ENCODE measurements at places on chromosomes 2 and 18. TPM values are rescaled to one million over a fixed set of nuclear protein-coding genes. Genes with fewer than 3 reads are reported as not detected.
A peak's percentile ranks its signal among the peaks of the same experiment; 100 is the strongest.

DNA sequence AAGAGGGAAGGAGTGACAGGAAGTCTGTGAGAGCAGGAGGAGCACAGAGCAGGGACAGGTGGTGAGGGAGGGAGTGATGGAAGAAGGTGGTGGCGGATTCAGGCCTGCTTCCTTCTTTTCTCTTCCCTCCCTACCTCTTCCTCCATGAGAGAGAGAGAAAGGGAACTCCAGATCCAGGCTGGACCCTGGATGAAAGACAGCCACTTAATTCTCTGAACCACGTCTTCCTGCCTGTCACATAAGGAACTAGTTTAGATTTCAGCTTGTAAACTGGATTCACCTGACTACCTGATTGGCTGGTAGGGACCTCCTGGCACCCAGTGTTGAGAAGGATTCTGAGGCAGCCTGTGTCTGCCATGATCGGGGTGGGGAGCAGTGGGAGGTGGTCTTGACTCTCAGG lies 48.9 kb downstream of the PAX8 start:
- H3K4me3 ChIP-seq = no peak overlapping the region
- no peaks in the 10 kb centered on the region for H3K36me3 ChIP-seq
- H3K27ac ChIP-seq = no peak overlapping the region
- no peaks in the 10 kb centered on the region for H3K27me3 ChIP-seq
- peaks cover 12% of the 10 kb centered on the region for H3K4me1 ChIP-seq

GRCh38 chr2:169254774-169255173 lies 107.6 kb downstream of the LRP2 start:
- H3K4me1 ChIP-seq = no peaks in the 10 kb centered on the region
- no peak overlapping the region for H3K27ac ChIP-seq
- H3K27me3 ChIP-seq = no peaks in the 10 kb centered on the region
- H3K36me3 ChIP-seq = no peaks in the 10 kb centered on the region
- H3K4me3 ChIP-seq = no peak overlapping the region

DNA sequence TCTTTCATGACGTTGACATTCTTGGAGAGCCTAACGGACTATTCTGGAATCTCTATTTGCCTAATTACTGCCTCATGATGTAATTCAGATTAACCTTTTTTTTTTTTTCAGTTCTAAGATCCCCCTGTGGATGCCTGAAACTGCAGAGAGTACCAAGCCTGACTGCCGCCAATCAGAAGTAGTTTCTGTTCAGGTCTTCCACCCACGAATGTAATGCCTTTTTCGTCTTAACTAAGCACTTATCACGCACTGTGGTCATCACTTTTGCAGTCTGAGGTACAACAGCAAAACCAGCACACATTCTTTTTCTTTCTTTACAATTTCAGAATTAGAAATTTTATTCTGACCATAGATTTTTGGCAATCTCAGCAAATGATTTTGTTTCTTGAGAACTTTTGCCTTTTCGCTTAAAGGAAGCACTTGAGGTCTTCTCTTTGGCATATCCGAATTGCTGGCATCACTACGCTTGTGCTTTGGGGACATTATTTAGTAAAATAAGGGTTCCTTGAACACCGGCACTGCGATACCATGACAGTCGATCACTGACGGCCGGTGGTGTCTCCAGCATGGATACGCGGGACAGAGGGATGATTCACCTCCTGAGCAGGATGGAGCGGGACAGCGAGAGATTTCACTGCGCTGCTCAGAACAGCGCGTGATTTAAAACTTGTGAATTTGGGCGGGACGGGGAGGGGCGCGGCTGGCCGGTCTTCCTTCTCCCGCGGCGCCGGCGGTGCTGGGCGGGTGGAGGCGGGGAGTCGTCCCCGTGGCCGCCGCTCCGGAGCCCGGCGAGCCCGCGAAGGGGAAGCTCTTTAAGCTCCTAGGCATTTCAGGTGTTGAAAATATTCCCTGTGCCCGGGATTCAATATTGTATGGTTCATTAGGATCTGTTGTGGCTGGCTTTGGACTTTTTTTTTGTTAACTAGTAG lies 32.0 kb upstream of the GPR55 start:
- peaks cover 14% of the 10 kb centered on the region for H3K4me1 ChIP-seq
- H3K4me3 ChIP-seq = peak overlapping the region; percentile 56
- peak; percentile 42 for DNase-seq
- H3K36me3 ChIP-seq = no peaks in the 10 kb centered on the region
- no peaks in the 10 kb centered on the region for H3K27me3 ChIP-seq

Gene CDK15
- total RNA-seq = not detected

Gene PLGLB1
- 1.3 TPM for total RNA-seq

GRCh38 chr2:15842758-15843666 lies 97.3 kb upstream of the MYCN start:
- no peak overlapping the region for H3K4me3 ChIP-seq
- no peaks in the 10 kb centered on the region for H3K4me1 ChIP-seq
- H3K36me3 ChIP-seq = no peaks in the 10 kb centered on the region
- H3K27ac ChIP-seq = no peak overlapping the region
- H3K27me3 ChIP-seq = no peaks in the 10 kb centered on the region

DNA sequence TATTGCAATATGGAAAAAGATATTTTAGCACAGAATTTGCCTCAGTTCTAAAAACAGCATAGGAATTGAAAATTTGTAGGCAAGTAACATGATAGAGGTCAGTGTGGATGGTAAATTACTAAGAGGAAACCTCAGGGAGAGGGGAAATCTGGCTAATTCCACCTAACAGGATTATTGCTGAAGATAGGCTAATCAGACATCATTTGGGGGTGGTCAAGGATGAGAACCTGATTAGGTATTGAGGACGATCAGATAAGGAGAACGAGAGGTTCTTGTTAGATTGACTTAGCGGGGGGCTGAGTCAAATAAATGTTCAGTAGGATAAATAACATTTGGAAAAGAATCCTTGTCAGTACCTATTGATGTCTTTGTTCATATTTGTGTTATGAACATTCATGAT lies 543.2 kb upstream of the LRRTM4 start:
- DNase-seq = no peak
- H3K4me3 ChIP-seq = no peak overlapping the region
- no peaks in the 10 kb centered on the region for H3K27me3 ChIP-seq

DNA sequence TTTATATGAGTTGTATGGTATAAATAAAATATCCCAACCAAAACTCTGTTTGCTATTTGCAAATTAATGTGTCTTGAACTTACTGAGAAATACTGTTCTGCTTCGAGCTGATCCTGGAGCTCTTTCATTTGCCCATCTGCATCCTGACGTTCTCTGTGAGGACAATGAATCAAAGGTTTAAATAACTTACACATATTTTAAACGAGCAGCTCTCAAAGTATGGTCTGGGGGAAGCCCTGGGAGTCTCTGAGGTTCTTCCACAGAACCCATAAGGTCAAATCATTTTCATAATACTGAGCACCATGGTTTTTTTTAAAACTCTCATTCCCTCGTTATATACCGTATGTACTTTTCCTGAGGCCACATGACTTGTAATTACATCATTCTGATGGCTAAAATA lies 46.7 kb downstream of the SLC66A3 start:
- peaks cover 11% of the 10 kb centered on the region for H3K36me3 ChIP-seq
- no peak for DNase-seq
- H3K4me3 ChIP-seq = no peak overlapping the region
- H3K4me1 ChIP-seq = peaks cover 13% of the 10 kb centered on the region
- H3K27ac ChIP-seq = no peak overlapping the region

DNA sequence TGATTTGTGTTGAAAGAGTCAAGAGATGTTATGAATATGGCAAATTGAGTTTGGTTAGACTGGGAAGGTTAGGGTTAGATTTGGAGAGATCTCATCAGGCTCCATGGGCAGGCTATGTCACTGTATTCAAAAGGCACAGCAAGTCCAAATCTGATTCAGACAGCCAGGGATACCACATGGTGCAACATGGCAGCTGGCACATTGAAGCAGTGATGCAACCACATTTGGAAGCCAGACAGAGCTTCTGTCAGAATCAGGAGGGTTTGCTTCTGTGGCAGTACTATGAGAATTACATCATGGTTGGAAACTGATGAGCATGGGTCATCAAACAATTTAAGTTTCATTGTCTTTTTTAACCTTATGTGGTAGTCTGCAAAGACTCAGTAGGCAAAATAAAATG lies 772.2 kb downstream of the SUCLG1 start:
- no peaks in the 10 kb centered on the region for H3K27me3 ChIP-seq
- H3K27ac ChIP-seq = no peak overlapping the region
- H3K4me3 ChIP-seq = no peak overlapping the region
- H3K4me1 ChIP-seq = no peaks in the 10 kb centered on the region
- no peaks in the 10 kb centered on the region for H3K36me3 ChIP-seq
- no peak for DNase-seq

Measured in HCT116 (cell line).